ENCODE measurements at places on chromosomes 4 and X.
A peak's percentile ranks its signal among the peaks of the same experiment; 100 is the strongest.

GRCh38 chr4:57184378-57185029 is 74.3 kb upstream of the IGFBP7 start:
- DNase-seq, result no peak

- no peak for DNase-seq
Observed at GRCh38 chr4:100984901-100985300, 362.4 kb downstream of the PPP3CA start.

GRCh38 chr4:98851806-98852205 is 77.1 kb downstream of the EIF4E start:
- DNase-seq, result no peak

DNA sequence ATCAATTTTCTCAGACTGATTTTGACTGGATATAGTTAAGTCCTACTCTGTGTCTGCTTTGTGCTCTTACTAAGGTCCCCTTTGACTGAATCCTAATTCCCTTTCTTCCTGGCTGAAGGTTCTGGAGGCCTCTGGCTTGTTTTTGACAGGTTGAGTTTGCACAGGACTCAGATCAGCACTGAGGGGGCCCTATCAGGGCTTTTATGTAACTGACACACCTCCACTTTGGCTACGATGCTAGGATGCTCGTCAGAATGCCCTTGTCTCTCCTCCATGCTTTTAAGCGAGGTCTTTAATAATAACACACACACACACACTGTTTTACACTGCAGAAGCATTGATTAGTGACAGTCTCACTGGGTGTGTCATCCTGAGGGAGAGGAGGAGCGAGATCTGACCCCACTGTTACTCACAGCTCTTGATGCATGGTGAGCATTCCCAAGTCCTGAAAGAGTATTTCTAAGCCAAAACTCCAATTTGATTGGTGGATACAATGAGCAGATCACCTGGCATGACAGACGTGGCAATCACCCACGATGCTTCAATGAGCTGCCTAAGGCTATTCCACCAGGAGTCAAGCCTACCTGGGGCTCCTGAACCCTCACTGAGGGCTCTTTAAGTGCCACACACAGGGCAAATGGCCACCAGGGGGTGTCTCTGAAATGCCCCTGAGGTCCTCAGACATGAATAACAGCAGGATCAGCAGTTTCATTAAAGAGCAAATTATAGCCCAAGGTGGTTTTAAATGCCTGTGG is 130.4 kb upstream of the CPEB2 start:
- peak; percentile 45 for DNase-seq

DNA sequence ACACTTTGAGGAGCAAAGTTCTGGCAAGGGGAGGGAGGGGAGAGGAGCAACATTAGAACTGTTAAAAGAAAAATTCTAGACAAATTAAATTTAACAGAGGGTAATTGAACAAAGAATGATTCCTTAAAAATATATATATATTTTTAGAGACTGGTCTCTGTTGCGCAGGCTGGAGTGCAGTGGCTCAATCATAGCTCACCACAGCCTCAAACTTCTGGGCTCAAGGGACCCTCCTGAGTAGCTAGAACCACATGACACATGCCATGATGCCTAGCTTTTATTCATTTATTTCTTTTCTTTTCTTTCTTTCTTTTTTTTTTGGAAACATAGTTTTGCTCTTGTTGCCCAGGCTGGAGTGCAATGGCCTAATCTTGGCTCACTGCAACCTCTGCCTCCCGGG is 19.1 kb upstream of the SPINK2 start:
- no peak for DNase-seq

DNA sequence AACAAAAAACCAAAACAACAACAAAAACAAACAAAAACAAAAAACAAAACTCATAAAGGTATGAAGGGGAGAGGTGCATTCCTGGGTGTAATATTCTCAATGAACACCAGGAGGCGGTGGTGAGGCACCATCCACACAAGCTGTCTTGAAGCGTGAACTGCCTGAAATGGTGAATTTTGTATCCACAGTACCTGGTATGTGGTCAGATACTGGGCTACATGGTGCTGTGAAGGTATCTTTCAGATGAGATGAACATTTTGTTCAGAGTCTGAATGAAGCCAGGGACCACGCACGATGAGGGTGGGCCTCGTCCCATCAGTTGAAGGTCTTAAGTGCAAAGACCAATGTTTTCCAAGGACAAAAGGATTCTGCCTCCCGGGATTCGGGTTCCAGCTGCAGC is 58.5 kb downstream of the ASMT start:
- DNase-seq, result peak; percentile 34

DNA sequence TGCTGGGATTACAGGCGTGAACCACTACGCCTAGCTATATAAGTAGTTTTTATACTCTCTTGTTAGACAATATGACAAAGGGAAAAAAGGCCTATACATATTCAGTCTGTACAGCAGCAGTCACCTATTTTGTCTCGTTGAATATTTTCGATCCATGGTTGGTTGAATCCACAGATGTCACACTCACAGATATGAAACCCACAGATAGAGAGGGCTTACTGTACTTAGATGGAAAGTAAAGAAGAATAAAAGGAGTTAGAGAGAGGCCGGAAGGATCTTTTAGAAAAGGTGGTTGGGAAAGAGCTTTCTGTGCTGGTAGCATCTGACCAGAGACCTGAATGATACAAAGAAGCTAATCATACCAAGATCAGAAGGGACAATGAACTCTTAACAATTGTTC is 38.3 kb upstream of the SPINK2 start:
- no peak for DNase-seq

DNA sequence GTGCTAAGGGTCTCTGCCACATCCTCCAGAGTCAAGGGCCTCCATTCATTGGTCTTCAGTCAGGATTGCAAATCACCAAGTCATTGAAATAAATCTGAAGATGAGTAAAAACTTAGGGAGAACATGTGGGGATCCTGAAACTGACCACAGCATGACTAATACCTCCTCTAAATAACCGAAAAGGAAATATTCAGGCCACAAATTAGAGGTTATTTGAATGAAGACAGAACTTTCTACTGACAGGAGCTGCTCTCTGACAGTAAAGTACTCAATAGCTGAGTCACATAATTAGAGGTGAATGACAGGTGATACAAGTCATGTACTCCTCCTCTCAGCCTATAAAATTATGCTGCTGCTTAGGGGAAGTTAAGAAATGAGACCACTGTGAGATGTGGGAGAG is 240.2 kb upstream of the F9 start:
- no peak for DNase-seq

DNA sequence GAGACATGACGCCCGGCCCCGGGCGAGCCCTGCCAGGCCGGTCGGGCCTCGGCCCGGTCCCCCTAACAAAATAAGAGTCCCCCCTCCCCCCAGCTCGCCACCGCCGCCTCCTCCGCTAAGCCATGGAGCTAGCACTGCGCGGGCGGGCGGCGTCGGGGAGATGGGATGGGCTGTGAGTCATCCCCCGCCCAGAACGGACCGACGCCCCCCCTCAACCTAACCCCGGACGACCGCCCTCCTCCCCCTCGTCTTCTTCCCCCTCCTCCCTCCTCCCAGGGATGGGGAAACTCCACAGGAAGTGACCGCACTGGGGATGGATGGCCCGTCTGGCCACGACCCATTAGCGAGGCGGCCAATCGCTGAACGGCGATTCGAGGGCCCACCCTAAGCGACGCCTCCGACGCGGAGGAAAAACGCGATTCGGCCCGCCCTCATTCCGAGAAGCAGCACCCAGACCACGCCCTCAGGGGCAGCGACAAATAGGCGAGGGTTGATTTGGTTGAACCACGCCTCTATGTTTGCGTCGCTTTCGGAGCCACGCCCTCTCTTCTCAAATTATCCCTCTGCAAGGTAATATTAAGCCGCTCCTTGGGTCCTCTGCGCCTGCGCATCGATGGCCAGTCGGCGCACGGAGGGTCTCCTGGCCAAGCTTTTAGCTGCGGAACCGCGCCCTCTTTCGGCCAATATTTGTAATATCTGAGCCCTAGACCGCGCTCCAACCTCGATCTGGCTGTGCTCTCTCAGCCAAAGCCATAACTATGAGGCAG is at the start of gene TFE3:
TFE3 (minus strand) TSS at position 138 of the 767 bp plus-strand sequence; CDS start at position 7, 131 bp downstream.
- DNase-seq, result peak; percentile 91

DNA sequence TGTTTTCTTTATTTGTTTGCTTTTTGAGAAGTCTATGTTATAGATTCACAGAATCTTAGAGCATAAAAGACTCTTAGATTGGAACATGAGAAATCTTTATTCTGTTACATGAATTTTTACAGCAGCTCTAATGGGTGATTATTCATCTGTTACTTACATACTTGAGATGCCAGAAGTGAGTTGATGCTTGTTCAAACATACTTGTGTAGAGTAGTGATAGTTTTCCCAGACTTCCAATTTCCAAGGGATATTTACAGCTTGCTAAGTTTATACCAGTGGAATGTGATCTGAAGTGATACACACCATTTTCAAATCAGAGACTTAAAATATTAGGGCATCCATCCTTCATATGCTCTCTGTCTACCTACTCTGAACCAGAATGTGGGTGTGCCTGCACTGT is 252.9 kb upstream of the SMIM31 start:
- no peak for DNase-seq

Measured in CD4-positive, alpha-beta T cell (primary cell).